Epithelial cell of proximal tubule (primary cell): ENCODE measurements at places on chromosomes 11 and 22.

GRCh38 chr11:73322382-73323306, 14.6 kb downstream of the ARHGEF17 start:
- DNase-seq = no peak

DNA sequence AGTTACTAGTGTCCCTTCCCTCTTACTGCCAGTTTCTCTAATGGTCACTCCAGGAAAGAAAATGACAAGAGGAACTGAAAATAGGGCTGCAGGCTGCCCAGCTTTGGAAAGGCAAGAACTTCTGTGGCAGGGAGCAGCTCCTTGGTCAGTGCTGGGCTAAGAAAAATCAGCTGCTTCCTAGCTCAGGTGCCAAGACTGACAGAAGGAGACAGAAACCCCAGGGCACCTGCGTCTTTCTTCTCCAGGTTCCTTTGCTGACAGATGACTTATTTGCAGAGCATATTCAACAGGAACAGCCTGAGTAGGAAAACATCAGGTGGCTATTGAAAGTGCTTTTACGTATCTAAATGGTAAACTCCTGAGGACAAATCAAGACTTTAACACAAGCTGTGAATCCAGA, 25.4 kb downstream of the MAML2 start:
- DNase-seq = no peak

GRCh38 chr22:48900327-48900597, 927.4 kb downstream of the BRD1 start:
- DNase-seq = no peak

DNA sequence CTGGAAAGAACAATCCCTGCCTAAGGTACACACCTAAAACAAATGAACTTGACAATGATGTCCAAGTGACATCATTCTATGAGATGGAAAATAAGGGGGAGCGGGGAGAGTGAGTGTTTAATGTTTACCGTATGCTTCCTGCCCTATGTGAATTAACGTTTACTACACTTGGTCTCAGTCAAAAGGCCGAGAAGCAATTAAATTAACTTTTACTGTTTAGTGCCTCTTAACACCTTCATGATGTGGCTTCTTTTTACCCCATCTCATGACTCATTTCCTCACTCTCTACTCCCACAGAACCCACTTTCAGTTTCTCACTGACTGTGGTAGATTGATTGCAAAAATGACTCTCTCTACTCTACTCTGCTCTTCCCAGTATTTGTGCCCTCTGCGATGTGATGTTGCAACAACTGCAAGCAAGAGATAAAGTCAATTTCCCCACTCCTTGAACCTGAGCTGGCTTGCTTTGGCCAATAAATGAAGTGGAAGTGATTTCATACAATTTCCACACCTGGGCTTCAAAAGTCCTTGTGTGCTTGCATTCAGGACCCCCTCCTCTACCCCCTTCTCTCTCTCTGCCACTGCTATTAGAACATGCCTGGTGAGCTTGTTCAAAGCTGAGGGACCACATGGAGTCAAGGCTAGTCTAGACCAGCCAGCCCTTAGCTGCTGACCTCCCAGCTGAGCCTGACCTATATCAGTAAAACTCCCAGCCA, 11.6 kb upstream of the ALKBH3 start:
- DNase-seq = peak; percentile 68

DNA sequence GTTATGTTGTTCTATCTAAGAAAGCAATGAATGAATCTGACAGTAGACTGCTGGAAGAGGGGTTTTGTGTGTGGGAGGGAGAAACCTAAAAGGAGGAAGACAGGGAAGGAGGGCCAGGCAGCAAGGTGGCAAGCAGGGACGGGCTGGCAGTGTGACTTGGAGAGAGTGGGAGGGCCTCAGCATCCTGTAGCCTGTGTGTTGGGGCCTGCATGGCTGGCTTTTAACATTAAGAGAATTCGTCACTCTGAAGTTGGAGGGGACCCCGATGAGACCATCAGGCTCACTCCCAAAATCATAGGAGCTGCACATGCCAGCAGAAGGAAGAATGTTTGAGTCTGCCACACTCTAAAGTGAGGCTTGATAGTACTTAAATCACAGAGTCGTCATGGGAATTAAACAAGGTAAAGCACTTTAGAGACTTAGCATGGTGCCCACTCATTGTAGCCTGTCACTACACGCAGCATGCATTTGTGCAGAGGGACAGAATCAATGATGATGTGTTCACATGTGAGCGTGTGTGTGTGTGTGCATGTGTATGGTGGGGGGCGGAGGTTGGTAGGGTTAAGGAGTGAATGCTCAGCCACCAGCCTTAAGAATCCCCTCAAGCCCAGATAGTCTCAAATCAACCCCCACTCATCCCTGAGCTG, 199.5 kb downstream of the TENM4 start:
- DNase-seq = no peak

DNA sequence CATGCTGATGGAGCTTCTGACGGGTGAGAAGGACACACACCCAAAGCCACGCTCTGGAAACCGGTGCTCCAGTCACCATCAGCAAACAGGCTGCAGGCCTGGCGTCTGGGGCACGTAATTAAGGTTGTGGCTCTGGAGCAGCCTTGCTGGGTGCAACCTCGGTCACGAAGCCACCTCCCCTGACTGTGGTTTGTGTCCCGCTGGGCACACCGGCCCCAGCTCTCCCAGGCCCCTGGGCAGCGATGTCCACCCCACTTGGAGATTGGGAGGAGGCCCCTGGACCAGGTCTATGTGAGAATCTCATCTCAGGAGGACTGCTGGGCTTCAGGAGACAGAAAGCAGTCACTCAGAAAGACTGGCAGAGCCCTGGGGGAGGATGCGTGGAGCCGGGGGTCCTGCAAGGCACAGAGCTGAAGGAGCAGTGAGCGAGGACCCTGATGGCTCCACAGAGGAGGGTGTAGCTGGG, 631.6 kb downstream of the BRD1 start:
- no peak for DNase-seq

- DNase-seq = peak; percentile 62
Measured at GRCh38 chr11:84289381-84289906, 1003.3 kb upstream of the CCDC90B start.

DNA sequence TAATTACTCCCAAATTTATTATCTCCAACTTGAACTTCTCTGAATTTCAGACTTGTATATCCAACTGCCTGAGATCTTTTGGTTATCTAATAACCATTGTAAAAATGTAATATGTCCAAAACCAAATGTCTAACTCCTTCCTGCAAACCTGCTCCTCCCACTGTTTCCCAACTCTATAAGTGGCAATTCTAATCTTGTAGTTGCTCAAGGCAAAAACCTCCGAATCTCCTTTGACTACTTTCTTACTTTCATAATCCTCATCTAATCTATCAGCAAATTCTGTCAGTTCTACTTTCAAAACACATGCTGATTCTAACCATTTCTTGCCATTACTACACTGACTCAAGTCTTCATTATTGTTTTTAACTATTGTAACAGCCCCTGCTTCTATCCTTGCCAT, 55.7 kb downstream of the FAM168A start:
- DNase-seq = no peak

- peak; percentile 83 for DNase-seq
Measured at GRCh38 chr11:131924457-131925201, 554.2 kb downstream of the NTM start.

- DNase-seq = no peak
Measured at GRCh38 chr11:65917434-65918210, 1.2 kb downstream of the C11orf68 start.

GRCh38 chr22:17303441-17303839, 65.8 kb upstream of the CECR2 start:
- DNase-seq = no peak

- DNase-seq = no peak
Measured at GRCh38 chr11:11152877-11153276, 200.2 kb downstream of the CSNK2A3 start.

DNA sequence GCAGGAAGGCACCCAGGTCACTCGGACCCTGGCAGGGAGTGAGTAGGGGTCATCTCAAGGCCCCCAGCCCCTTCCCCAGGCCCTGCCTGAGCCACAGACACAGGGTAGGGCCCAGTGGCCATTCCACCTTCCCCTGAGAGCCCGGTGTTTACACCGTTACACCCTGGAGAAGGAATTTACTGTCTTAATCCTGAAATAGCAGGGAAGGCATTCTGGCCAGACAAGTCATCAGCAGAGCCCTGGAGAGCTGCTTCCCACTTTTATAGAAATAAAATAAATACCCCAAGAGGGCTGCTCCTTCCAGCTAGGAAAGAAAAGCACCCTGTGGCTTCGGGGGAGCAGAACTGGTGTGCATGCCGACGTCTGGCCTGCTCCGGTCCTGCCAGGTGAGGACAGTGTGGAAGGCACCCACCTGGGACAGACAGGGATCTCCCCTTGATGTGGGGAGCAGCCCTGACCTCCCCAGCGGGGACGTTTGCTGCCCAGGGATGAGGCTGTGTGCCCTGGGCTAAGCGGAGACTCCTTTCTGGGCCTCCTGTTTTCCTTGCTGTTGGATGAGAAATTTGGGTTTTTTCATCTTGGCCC, 180.0 kb downstream of the MN1 start:
- DNase-seq = no peak

DNA sequence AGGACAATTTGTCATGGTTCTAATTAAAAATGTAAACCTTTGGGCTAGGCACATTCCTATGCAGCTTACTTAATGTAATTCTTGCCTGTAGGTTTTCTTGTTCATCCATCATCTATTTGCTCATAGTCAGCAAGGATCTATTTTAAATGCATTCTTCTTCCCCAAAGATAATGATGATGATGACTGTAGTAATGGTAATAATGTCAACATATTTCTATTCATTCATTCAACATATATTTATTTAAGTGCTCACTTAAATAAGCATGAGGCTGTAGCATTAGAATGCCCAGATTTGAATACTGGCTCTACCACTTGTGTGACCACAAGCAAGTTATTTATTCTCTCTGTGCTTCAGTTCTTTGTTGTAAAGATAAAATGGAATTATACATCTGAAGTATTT, 169.6 kb upstream of the SYN3 start:
- no peak for DNase-seq

- DNase-seq = no peak
Measured at GRCh38 chr11:68021167-68021787, 9.2 kb upstream of the NDUFS8 start.

DNA sequence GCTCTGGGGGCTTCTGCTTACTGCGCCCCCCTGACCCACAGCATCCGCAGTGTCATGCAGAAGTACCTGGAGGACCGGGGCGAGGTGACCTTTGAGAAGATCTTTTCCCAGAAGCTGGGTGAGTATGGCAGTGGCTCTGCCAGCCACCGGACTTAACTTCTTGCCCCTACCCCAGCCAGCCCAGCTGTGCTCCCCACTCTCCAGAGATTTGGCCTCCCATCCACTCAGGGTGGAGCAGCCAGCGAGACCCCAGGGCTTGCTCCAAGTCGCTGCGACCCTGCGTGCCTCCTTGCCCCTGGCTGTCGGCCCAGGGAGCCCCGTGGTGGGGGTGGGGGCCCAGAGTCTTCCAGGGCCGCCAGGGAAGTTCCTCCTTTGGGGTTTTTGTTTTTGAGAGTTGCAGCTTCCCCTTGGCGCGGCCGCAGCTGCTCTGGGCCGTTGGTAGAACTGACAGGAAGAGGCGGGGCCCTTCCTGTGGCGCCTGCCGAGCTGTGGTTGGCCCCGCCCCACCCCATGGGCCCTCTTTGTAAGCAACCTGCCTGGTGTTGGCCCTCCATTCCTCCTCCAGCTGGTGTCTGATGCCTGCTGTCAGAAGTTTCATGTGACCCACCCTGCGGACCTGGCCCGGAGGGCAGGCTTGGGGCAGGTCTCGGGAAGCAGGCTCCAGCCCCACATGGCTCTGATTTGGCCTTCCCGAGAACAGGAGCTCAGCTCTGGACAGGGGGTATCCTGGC, 11.1 kb downstream of the GRK2 start:
- DNase-seq = no peak

- DNase-seq = no peak
Measured at GRCh38 chr22:21624880-21625791, 4.7 kb downstream of the YDJC start.

- DNase-seq = no peak
Measured at GRCh38 chr11:61996933-61997332, 29.5 kb upstream of the FTH1 start.

- no peak for DNase-seq
Measured at GRCh38 chr22:22410121-22410520, 98.4 kb downstream of the ZNF280B start.

- DNase-seq = no peak
Measured at GRCh38 chr11:126123686-126124085, 61.0 kb upstream of the CDON start.

GRCh38 chr11:5923427-5923776, 18.6 kb upstream of the OR56A3 start:
- no peak for DNase-seq

GRCh38 chr11:25453471-25453870, 878.5 kb upstream of the ANO3 start:
- DNase-seq = no peak

DNA sequence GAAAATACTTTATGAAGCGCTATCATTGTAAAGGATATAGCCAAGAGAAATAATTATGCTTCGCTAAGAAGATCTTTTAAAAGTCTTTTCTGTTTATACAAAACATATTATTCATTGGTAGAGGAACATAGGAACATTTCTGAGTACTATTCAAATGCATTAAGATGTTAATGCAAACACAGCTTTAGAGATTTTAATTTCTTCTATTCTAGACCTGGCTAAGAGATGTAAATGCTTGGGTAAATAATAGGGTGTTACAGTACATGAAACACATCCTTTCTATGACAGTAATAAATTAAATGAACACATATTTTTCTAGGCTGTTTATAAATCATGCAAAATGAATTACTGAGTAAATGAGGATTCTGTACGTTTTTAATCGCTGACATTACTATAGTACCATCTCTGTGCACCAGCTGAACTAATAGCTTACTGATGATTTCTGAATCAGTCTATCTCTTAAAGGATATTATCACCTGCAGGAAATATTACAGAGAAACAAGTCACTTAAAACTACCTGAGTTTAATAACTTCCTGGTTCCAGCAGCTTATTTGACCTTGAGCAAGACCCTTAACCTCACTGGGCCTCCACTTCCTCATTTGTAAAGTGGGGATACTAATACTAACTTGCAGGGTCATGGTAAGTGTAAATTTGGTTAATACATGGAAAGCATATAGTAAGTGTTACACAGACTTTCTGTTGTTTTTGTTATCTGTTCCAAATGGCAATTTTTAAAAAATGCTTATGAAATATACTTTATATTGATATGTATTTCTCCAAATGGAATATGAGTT, 344.9 kb downstream of the DYNC2H1 start:
- DNase-seq = no peak

GRCh38 chr11:27095887-27096286, 55.3 kb downstream of the BBOX1 start:
- DNase-seq = no peak

- no peak for DNase-seq
Measured at GRCh38 chr22:32836280-32837123, 35.0 kb downstream of the TIMP3 start.

GRCh38 chr11:1515082-1516060, 28.8 kb upstream of the MOB2 start:
- no peak for DNase-seq
